Chondrocyte (in vitro differentiated cells): ENCODE measurements at places on chromosomes 5 and 9. TPM values are rescaled to one million over a fixed set of nuclear protein-coding genes. Genes with fewer than 3 reads are reported as not detected.

Gene CNTNAP3B
- 9.5 to 23.9 TPM (median 23.1 TPM) in 3 replicates for total RNA-seq

Gene ARL14EPL
- not detected in 3 replicates for total RNA-seq

Gene STPG3
- total RNA-seq, result not detected in 3 replicates

Gene KIF4B
- 0.07 TPM in 1 of 3 replicates, not detected in the others for total RNA-seq

Gene SLC46A2
- total RNA-seq, result not detected in 3 replicates

Gene P4HA2
- total RNA-seq, result 261 to 304 TPM (median 302 TPM) in 3 replicates

Gene DNM1
- 87.0 to 127 TPM (median 91.9 TPM) in 3 replicates for total RNA-seq

Gene NEUROG1
- total RNA-seq, result not detected in 3 replicates

Gene FAM169A
- 5.9 to 8.8 TPM (median 7.9 TPM) in 3 replicates for total RNA-seq

Gene SPATA6L
- total RNA-seq, result 0.35 to 0.65 TPM (median 0.46 TPM) in 3 replicates

Gene IL7R
- 0.36 to 0.56 TPM (median 0.50 TPM) in 3 replicates for total RNA-seq

Gene ENC1
- total RNA-seq, result 37.4 to 53.6 TPM (median 51.1 TPM) in 3 replicates

Gene MELK
- total RNA-seq, result 9.5 to 12.6 TPM (median 10.4 TPM) in 3 replicates

Gene CFAP90
- 0.27 to 0.36 TPM in 2 of 3 replicates, not detected in the other for total RNA-seq

Gene CCNJL
- total RNA-seq, result 4.7 to 11.4 TPM (median 10.0 TPM) in 3 replicates

Gene FOXI1
- total RNA-seq, result not detected in 3 replicates

Gene SPATA31A1
- total RNA-seq, result not detected in 3 replicates

Gene FAM163B
- not detected in 3 replicates for total RNA-seq

Gene GDF9
- 0.29 to 0.38 TPM (median 0.30 TPM) in 3 replicates for total RNA-seq

Gene SH3TC2
- total RNA-seq, result 0.33 to 0.80 TPM (median 0.80 TPM) in 3 replicates

Gene POMT1
- 46.7 to 48.0 TPM (median 46.8 TPM) in 3 replicates for total RNA-seq

Gene LVRN
- 0.19 to 0.62 TPM (median 0.46 TPM) in 3 replicates for total RNA-seq

Gene C9orf153
- 0.48 TPM in 1 of 3 replicates, not detected in the others for total RNA-seq

Gene PTBP3
- 43.6 to 56.7 TPM (median 55.1 TPM) in 3 replicates for total RNA-seq

Gene FCN2
- total RNA-seq, result not detected in 3 replicates

Gene NUTM2G
- 0.10 to 0.15 TPM in 2 of 3 replicates, not detected in the other for total RNA-seq

Gene IFNE
- not detected in 3 replicates for total RNA-seq

Gene DOK3
- 4.7 to 7.7 TPM (median 7.5 TPM) in 3 replicates for total RNA-seq

Gene SPINK1
- total RNA-seq, result not detected in 3 replicates

Gene GABBR2
- 0.12 TPM in 1 of 3 replicates, not detected in the others for total RNA-seq

Gene C9
- total RNA-seq, result not detected in 3 replicates

Gene IL9
- total RNA-seq, result not detected in 3 replicates
